ENCODE measurements at places on chromosomes 7 and 10.

DNA sequence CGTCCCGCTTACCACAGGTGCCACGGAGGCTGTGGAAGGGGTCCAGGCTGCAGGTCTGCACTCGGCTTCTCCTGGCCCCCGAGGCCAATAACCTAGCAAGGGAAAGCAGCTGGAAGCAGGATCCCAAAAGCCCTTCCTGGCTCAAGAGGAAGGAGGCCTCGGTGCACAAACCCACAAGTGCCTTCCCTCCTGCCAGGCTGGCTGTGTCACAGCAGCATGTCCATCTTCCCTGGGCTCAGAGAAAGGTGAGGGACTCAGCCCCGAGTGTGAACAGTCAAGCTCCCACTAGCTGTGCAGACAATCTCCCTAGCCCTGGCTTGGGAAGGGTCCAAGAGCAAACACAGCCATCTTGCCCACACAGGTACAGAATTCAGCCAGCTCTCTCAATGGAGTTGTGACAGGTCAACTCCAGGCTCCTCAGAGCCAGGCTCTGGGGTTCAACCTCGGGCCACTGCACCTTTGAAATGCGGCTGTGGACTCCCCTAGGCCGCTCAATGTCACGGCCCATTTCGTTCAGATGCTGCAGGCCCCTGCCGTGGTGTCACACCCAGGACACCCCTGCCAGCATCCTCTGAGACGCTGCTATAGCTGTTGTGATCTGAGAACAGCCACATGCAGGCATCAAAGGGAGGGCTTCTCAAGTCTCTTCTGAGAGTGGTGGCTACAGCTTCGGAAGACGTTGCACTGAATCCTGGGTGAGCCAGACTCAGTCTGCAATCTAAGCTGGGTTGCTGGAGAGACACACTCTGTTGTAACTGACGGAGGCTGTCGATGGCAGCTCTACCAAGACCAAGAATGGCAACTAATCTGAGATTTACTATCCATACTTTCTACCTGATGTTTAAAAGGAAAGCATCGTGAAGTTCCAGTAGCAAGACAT, 137.9 kb downstream of the DIP2C start:
- DNase-seq = no peak

DNA sequence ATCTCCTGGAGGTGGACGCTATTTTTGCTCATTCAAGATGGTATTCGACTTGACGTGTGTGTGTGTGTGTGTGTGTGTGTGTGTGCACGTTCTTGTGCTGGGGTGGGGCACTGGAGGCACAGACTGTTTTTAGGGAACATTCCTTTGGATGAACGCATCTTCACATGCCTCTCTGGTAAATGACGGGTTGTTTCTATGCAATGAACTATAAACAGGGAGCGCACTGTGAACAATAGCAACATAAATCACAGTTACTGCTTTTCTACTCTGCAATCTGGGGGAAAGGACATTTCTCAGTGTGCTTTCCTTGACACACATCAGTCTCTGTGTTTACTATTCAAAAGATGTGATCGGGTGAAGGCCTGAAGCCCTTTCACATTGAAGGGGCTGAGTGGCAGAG, 120.1 kb upstream of the PITRM1 start:
- no peak for DNase-seq

DNA sequence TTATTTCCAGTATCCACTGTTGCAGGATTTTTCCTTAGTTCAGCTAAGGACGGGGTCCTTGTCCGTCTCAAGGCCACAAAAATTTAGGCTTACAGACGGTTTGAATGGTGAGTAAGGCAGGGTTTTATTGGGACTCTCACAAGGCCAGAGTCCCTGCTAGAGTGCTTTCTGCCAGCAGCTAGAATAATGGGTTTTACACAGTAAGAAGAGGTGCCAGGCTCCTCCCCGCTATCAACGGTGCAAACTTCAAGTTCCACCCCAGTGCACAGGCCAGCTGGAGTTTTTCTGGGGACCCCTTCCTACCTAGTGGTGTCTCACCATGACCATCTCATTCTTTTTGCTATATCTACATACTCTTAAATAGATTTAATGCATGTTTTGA, 198.5 kb upstream of the KCTD7 start:
- DNase-seq = no peak

GRCh38 chr10:61066661-61067344, 122.8 kb upstream of the RHOBTB1 start:
- DNase-seq = no peak

DNA sequence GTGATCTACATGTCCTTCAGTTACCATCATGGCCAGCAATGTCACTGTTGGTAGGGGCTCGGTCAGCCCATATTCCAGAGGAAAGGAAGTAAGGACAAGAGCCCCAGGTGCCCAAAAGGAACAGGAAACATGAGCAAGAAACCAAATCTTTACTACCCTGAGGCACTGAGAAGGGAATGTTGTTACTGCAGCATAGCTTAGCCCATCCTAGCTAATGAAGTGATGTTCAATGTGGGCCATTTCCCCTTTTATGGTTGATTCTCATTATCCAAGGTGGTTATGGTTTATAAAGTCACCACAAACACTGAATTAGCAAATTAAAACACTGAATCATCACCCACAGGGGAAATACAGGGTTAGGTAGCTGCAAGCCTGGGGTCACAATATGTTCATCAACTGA, 88.4 kb upstream of the C10orf90 start:
- no peak for DNase-seq

Measured in fibroblast of pulmonary artery (primary cell).